ENCODE measurements at places on chromosomes 3 and 15. TPM values are rescaled to one million over a fixed set of nuclear protein-coding genes. Genes with fewer than 3 reads are reported as not detected.

- no peak for DNase-seq
These were observed 106.3 kb downstream of the C3orf70 start for GRCh38 chr3:185046603-185047002.

Gene ARPP21
- not detected for total RNA-seq

DNA sequence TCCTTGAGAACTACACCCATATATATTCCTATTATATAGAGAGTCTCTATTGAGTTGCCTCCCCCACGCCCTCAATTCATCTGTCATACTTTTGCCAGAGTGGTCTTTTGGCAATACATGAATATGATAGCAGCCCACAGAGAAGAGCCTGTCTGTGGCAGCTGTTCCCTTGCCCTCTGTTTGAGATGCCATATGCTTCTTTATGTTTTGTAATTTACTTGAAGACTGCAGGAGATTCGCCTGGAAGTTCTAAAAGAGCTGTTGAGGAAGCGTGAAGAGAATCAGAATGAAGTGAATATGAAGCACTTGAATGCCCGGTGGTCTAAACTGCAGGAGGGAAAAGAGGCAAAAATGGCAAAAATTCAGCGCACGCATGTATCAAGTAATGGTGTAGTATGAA lies 27.2 kb downstream of the CFAP91 start:
- no peak for DNase-seq

- no peak for DNase-seq
These were observed 301.0 kb upstream of the TBL1XR1 start for GRCh38 chr3:177498037-177498857.

Measured in activated naive CD8-positive, alpha-beta T cell treated with anti-CD3 and anti-CD28 coated beads, Interleukin-2, amount 10 ng/mL, durations not matched to agents 7 days and 5 days (primary cell).